ENCODE measurements at places on chromosomes 16 and 17. TPM values are rescaled to one million over a fixed set of nuclear protein-coding genes. Genes with fewer than 3 reads are reported as not detected.

The CSF3 gene
- not detected for total RNA-seq

The ZNF319 gene
- total RNA-seq = 7.3 TPM

GRCh38 chr17:336110-337021, 16.2 kb downstream of the RPH3AL start:
- peak; percentile 70 for DNase-seq

DNA sequence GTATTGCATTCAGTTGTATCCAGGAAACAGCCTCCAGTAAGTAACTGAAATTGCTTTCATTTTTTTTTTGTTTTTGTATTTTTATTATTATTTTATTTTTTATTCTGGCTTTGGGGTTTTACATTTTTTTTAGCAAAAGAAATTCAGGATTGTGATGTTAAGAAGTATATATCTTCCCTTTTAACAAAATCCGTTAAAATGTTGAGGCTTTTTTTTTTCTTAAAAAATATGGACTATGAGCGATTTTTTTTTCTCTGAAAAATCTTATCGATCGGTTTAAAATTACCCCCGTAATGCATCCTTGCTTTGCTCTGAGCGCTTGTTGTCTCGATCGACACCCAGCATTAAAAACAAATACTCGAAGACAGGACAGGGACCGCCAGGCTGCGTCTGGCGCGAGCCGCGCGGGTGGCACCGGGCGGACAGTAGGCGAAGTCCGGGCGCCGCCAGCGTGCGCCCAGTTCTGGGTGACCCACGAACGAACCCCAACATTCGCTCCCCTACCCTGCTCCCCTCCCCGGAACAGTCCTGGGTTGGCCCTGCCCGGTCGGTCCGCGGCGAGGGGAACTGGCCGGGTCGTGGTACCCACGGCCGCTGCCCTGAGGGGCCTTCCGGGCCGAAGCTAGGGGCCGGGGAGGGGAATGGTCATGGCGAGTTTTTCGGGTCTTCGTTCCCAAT, 482 bp downstream of the BAHCC1 start:
- no peak for DNase-seq
